ENCODE measurements at places on chromosomes 3 and 15. TPM values are rescaled to one million over a fixed set of nuclear protein-coding genes. Genes with fewer than 3 reads are reported as not detected.

RHOV gene
- not detected for total RNA-seq

SH2D7 gene
- total RNA-seq: not detected

MUC20 gene
- total RNA-seq: 3.4 TPM

DCBLD2 gene
- total RNA-seq: 37.4 TPM

- DNase-seq: no peak
Observed at GRCh38 chr15:61126811-61127210, 102.3 kb downstream of the RORA start.

DNA sequence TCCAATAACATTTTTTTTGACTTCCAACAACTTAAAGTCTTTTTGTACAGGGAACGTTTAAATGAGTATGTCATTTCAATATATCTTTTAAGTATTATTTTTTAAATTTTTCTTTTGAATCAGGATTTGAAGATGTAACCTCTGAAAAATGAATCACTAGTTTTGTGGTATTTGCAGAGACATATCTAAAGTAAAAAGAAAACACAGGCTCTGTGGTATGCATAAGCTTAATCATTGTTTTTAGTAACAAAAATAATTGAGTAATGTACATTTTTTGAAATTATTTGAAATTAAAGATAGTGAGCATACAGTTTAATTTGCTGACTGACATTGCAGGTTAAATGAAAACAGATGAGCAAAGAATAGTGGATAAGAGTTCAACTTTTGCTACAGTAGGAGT lies 531.3 kb downstream of the ROBO1 start:
- DNase-seq: no peak

DNA sequence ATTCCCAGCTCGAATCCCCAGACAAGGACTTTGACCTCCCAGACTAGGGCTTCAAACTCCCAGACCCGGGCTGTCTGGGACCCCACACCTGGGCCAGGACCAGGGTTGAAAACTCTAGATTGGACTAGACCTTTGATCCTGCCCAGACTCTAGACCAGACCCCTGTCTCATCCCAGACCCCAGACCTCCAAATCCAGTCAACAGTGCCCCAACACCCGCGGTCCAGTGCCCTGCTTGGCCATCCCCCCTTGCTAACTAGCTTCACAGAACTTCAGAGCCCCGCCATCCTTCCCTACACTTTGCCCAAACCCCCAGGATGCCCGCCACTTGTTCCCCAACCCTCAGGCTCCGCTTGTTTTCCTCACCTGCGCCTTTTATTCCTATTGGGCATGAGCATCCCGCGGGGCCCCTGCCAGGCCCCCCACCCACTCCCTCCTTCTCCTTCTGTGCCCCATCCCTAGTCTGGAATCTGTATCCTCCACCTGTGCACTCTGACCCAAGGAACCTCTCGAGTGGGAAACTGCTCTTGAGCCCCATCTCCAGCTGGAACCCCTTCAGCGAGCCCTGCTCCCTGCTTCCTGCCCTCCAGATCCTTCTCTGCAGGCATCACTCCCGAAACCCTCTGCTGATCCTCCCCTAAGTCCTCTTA lies 604 bp downstream of the GNAI2 start:
- no peak for DNase-seq

DNA sequence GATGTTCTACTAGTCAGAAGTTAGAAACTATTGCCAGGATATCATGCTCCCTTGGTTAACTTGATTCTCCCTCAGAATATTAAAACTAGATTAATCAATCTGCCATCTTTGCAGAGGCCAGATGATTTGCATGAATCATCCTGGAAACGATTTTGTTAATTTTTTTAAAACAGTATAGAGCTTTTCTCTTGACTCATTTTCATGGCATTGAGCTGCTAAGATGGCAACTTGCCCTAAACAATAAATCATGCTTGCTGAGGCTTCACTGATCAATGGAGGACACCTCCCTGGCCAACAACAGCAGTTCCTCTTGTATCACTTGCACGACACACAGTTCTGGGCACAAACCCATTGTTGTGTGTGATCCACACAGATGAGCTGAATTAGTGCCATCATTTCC lies 109.1 kb downstream of the COL6A6 start:
- no peak for DNase-seq

DNA sequence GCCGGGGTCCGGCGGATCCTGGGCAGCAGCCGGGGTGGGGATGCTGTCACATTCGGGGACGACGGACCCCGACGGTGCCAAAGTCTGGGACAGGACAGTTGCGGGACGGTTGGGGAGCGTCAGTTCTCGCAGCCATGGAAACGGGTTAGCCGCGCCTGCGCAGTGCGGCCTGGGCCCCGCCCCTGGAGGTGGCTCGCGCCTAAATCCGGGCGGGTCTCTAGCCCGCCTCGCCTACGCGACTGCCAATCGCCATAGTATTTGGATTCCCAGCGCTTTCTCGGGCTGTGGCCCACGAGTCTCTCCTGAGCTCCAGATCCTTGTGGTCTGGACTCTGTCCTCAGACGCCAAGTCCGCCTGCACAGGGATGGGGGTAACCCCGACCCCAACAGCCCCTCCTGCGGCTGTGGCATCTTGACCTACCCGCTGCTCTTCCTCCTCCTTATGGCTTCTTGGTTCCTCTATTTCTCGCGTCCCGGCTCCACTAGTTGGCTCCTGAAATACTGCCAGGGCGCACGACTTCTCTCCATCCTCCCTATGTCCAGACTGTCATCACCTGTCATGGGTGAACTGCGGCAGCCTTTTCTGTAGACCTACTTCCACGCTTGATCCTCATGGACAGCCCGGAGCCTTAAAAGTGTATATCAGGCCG lies at the start of gene ZMYND10:
Gene ZMYND10 (minus strand): TSS at position 147 of the 649 bp plus-strand sequence. CDS start 153 bp downstream, outside the sequence.
- DNase-seq: no peak

DNA sequence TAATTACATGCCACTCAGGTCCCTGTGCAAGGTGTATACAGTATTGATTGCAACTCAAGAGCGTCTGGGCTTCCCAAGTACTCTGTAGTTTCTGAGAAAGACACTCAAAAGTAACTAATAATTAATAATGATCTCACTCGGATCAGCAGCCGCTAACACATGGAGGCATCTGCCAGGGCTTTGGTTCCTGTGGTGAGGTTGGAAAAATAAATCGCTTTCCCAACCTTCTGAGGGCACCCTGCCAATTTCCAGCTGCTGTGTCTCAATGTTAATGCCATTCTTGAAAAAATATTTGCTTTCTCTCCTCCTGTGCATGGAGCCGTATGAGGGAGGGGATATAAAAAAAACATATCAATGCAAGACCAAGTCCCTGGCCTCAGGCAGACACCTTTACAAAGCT lies 116.5 kb upstream of the SLC2A2 start:
- DNase-seq: no peak

DNA sequence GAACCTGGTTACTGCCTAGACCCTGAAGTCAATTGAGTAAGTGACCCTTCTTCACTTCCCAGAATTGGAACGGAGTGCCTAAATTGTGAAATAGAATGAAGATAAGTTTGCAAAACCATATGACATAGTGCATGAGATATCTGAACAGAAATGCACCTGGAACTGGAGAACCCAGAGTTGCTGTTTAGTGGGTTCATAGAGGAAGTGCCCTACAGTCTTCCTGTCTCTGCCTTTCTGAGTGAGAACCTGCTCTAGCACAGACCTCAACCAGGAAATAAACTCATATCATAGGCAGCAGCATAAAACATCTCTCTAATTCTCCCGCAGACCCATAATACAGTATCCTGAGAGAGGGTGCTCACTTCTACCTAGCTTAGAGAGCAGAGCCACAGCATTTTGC lies 82.9 kb downstream of the EOMES start:
- no peak for DNase-seq
